ENCODE measurements at places on chromosomes 4 and X. TPM values are rescaled to one million over a fixed set of nuclear protein-coding genes. Genes with fewer than 3 reads are reported as not detected.

FATE1 gene
- 0.17 TPM for total RNA-seq

RXFP1 gene
- not detected for total RNA-seq

FAM53A gene
- 1.00 TPM for total RNA-seq

DKK2 gene
- not detected for total RNA-seq

BGN gene
- total RNA-seq, result not detected

CSN1S1 gene
- not detected for total RNA-seq

GLRB gene
- total RNA-seq, result 1.00 TPM

ZNF157 gene
- 0.03 TPM for total RNA-seq

MAP3K15 gene
- total RNA-seq, result 1.7 TPM

BTC gene
- total RNA-seq, result 0.91 TPM

ZIC3 gene
- not detected for total RNA-seq

NPY1R gene
- 0.14 TPM for total RNA-seq

F8A1 gene
- 90.1 TPM for total RNA-seq

CCSER1 gene
- total RNA-seq, result not detected

NAA11 gene
- not detected for total RNA-seq

USP17L21 gene
- not detected for total RNA-seq

TIGD4 gene
- 0.31 TPM for total RNA-seq

CT45A3 gene
- 0.29 TPM for total RNA-seq

NAT8L gene
- 13.5 TPM for total RNA-seq

CXorf49 gene
- total RNA-seq, result not detected

CSAG1 gene
- 0.24 TPM for total RNA-seq
